ENCODE measurements at places on chromosomes 6 and 20.

GRCh38 chr20:20085071-20085470 lies 32.7 kb downstream of the CFAP61 start:
- no peak for DNase-seq

- DNase-seq: peak; percentile 83
Observed at GRCh38 chr6:37210313-37210968, 40.5 kb downstream of the PIM1 start.

DNA sequence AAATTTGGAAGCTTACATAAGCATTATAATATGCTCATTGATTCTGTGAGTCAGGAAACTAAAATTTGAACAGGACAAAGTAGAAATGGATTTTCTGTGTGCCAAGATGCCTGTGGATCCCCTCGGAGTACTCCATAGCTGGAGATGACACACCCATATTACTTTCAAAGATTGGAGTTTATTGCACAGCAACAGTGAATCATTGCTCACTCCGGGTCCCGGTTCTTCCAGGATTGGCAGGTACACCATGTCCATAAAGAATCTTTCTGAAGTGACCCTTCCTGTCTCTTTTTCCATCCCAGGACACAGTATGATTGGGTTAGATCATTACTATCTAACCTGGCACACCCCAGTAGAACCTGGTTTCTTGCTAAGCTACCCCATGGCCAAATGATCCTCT lies 2.7 kb upstream of the BTN2A2 start:
- DNase-seq: no peak

GRCh38 chr6:37987559-37987958 lies 168.0 kb downstream of the ZFAND3 start:
- DNase-seq: no peak

DNA sequence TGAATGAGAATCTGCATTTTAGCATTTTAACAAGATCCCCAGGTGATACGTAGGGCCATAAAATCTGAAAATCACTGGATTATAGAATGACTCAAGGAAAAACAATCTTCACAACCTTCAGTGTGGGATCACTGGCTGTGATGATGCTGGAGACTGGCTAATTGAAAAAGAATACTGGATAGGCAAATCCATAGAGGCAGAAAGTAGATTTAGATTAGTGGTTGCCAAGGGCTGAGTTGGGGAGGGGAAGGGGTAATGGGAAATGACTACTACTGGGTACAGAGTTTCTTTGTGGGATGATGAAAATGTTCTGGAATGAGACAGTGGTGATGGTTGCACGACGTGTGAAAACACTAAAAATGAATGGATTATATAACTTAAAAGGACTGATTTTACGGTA lies 84.1 kb downstream of the CDK19 start:
- DNase-seq: no peak

GRCh38 chr6:169685860-169686259 lies 16.0 kb downstream of the WDR27 start:
- DNase-seq: no peak

- no peak for DNase-seq
Observed at GRCh38 chr6:148200293-148200692, 142.3 kb upstream of the SASH1 start.

DNA sequence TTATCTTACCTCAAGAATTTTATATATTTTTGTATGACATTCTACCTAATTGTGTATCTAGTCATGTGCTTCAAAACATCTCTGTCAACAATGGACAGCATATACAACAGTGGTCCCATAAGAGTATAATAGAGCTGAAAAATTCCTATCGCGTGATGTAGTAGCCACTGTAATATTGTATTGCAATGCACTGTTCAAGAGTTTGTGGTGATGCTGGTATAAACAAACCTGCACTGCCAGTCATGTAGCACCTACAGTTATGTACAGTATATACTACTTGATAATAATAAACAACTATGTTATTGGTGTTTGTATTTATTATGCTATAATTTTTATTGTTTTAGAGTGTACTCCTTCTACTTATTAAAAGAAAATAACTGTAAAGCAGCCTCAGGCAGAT lies 672.7 kb downstream of the CD109 start:
- no peak for DNase-seq

DNA sequence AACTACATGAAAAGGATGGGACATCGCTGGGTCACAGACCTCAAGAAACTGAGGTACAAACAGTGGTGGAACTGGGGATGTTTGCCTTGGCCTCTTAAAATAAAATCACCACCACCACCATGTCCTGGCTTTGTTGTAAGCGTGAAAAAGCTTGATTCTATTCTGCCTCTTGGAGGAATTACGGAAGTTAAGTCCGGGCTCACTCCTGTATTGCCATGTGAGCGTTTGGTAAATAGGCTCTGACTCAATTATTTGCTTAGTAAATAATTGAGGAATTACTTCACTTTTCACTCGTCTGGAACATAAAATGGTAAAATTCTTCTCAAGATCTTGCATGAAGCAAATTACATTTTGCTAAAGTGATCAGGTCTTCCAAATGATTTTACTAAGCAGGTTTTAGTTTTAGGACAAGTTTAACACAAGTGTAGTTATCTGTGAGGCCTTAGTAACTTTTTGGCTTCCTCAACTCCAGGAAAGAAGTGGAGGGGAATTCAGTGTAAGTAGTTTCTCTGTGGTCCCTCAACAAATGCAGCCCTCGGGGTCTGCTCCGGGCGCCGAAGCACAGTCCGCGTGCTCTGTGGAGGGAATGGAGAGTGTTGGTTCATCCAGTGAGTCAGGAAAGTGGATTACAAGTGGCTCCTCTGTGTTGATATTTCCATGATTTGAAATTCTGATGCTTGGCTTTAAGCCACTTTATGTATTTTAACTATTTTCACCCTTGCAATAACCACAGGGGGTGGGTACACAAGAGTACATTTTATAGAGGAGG lies 23.8 kb downstream of the IYD start:
- DNase-seq: no peak

DNA sequence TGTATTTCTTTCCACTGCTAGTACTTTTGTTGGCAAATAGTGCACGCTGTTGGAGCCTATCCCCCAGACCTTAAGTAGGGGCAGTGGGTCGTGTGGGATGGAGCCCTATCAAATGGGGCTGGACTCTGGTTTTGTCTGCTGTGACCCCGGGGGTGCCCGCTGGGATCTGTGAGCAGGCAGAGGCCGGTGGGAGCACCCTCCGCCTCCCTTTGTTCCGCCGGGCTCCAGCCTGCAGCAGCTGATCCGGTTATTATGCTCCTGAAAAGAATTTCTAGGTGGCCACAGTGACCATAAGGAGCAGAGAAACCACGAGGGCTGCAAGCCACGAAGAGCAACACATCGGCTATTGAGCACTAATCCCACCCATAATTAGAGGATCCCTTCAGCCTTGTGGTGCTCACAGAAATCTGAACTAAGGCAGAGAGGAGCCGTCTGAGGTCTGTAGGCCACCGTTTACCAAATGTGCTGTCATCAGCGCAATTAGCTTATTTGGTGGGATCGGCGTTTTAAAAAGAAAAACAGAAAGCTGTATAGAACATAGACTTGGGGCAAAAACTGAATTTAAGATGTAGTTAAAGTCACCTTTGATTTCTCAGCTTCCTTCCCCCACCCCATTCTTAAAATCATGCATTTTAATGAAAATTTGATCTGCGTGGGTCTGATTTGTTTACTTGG lies 598.3 kb upstream of the JAG1 start:
- no peak for DNase-seq

DNA sequence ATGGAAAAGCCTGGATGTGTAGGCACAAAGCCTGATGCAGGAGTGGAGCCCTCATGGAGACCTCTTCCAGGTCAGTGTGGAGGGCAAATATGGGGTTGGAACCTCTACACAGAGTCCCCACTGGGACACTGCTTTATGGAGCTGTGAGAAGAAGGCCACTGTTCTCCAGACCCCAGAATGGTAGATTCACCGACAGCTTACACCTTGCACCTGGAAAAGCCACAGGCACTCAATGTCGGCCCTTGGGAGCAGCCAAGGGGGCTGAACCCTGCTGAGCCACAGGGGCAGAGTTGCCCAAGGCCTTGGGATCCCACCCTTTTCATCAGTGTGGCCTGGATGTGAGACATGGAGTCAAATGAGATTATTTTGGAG lies 24.9 kb downstream of the NCR2 start:
- DNase-seq: no peak

DNA sequence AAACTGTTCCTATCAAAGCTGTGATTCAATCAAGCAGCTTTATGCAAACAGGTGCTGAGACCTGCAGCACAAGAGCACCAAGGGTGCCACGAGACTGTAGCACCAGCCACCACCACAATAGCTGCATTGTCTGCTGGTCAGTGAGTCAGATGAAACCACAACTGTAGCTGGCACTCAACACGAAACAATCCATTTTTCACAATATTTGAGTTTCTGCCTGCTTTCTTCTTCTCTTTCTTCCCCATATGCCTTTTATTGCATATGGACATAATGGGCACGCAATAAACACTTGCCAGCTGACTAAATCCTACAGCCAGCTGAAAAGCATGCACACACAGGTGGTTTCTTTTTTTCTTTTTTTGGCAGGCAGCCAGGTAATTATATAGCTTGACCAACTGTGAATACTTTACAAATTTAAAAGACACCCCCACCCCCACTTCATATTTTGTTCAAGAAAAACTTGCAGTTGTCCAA lies 16.6 kb downstream of the SLC2A12 start:
- DNase-seq: no peak
